A549 treated with DMSO at 1 μM for 4 hours (cell line): ENCODE measurements at places on chromosomes 6 and 20. TPM values are rescaled to one million over a fixed set of nuclear protein-coding genes. Genes with fewer than 3 reads are reported as not detected.

Gene BEND6
- 0.71 to 1.7 TPM (median 1.3 TPM) in 5 replicates for total RNA-seq

Gene FAXC
- total RNA-seq: 6.3 to 8.8 TPM (median 6.8 TPM) in 5 replicates

Gene MYH7B
- total RNA-seq: 0.08 to 0.17 TPM (median 0.13 TPM) in 4 of 5 replicates, not detected in the other

Gene RIPOR3
- total RNA-seq: 0.06 TPM in 1 of 5 replicates, not detected in the others

Gene MYMX
- total RNA-seq: not detected in 5 replicates
